GM06990 (cell line): ENCODE measurements at places on chromosomes 13 and 19.

GRCh38 chr19:13669780-13670355 lies 94.5 kb upstream of the MRI1 start:
- no peak for DNase-seq

DNA sequence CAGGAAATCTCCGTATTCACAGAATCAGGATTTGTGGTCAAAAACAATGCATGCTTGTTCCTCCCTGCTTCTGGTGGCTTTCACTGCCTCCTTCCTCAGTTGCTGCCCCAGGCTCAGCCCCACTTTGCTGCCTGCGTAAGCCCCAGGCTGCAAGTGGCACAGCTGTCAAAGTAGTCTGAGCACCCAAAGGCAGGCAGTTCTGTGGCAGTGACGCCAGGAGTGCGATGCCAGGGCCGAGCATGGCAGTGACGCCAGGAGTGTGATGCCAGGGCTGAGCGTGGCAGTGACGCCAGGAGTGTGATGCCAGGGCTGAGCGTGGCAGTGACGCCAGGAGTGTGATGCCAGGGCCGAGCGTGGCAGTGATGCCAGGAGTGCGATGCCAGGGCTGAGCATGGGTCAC lies 77.3 kb upstream of the GPR183 start:
- no peak for DNase-seq

GRCh38 chr13:30052120-30052519 lies 201.7 kb upstream of the UBL3 start:
- DNase-seq: no peak

GRCh38 chr13:83214452-83214851 lies 667.8 kb downstream of the SLITRK1 start:
- DNase-seq: no peak

- DNase-seq: peak; percentile 64
These were observed 1.1 kb downstream of the ZNF850 start for GRCh38 chr19:36771261-36772231.

DNA sequence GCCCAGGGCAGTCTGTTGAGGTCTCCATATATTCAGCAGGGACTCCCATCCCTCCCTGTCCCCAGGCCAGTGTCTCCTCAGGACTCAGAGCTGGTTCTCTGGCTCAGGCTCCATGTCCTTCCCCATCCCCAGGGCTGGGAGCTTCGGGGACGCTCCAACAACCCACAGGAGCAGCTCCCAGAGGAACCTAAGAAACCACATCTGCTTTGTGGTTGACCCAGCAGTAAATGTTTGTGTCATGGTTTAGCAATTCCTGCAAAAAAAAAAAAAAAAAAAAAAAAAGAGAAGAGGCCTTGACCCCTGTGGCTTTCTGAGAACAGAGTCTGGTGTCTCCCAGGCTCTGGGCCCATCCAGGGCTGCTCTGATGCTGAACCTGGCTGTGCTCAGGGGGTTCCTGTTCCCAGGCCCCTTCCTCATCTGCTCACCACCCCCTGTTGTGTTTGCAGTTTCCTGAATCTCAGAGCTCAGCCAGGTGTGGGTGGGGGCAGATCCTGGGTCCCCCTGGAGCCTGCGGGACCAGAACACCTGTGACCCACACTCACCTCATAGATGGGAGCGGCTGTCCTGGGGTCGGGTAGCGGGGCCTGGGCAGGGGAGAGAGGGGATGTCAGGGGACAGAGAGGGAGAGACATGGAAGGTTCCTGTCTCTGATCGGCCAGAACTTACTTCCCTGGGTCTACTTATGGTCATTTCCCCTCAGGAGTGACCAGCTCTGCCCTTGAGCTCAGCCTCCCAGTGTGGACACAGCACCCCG lies 25.2 kb upstream of the CEACAM1 start:
- DNase-seq: no peak

DNA sequence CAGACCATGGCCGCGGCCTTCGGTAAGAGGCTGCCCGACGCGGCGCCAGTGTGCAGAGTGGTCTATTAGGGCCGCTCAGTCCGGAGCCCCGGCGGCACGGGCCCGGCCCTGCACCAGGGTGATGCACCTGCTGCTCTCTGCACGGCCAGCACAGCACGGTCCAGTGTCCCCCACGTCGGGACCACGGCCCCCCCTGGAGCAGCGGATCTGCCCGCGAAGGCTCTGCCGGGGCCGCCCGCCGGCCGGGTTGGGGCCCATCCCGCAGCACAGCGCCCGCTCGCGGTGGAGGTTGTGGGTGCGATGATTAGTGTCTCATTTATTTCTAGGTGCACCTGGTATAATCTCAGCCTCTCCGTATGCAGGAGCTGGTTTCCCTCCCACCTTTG lies 7.9 kb downstream of the PTBP1 start:
- DNase-seq: no peak

GRCh38 chr13:66563076-66563475 lies 667.1 kb downstream of the PCDH9 start:
- no peak for DNase-seq

DNA sequence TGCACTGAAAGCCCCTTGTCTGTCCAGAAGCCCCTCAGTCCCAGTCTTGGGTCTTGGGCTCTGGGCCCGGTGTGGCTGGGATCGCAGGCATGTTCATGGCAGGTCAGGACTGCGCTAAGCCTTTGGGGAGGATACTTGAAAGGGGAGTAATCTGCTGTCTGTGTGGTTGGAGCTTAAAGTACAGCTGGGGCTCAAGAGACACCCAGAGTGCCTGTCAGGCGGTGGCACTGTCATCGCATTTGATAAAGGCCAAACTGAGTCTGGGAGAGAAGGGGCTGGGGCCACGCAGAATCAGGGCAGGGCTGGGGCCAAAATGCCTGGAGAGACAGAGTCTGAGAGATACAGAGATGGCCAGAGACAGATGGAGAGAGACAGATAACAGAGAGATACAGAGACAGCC lies 4.2 kb upstream of the CILP2 start:
- no peak for DNase-seq

- DNase-seq: no peak
These were observed 271.6 kb downstream of the SPRY2 start for GRCh38 chr13:80069374-80069773.

- DNase-seq: no peak
These were observed 56.5 kb downstream of the ARHGEF7 start for GRCh38 chr13:111171629-111172028.

GRCh38 chr13:114067381-114067885 lies 65.0 kb downstream of the RASA3 start:
- DNase-seq: peak; percentile 86

GRCh38 chr19:45475537-45476291 lies 7.9 kb downstream of the FOSB start:
- no peak for DNase-seq

- DNase-seq: no peak
These were observed 1053.6 kb upstream of the MIR17HG start for GRCh38 chr13:90293793-90294361.

DNA sequence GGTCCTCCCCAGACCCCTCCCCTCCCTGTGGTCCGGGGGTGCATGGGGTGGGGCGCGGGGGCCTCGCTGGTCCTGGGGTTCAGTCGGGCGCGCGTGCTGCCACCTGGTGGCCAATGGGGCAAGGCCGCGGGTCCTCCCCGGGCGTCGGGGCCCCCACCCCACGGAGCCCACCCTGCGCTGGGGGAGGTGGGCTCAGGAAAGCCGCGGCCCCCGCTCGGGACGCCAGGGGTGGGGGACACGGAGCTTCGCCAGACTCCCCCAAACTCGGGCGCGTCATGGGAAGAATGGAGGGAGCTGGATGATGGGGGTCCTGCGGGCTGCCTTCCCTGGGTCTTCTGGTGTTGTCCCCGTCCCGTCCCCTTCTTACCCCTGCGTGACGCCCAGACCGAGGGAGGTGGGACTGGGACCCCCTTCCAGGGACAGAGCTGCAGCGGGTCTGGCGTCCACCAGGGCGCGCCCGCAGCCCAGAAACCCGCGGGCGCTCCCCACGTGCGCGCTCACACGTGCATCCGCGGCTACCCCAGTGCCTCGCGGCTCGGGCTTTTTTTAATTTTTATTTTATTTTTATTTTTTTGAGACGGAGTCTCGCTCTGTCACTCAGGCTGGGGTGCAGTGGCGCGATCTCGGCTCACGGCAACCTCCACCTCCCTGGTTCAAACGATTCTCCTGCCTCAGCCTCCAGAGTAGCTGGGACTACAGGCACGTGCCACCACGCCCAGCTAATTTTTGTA lies 19.8 kb upstream of the TCF3 start:
- peak; percentile 72 for DNase-seq

- DNase-seq: no peak
These were observed 82.0 kb downstream of the PCDH9 start for GRCh38 chr13:67148161-67148571.

DNA sequence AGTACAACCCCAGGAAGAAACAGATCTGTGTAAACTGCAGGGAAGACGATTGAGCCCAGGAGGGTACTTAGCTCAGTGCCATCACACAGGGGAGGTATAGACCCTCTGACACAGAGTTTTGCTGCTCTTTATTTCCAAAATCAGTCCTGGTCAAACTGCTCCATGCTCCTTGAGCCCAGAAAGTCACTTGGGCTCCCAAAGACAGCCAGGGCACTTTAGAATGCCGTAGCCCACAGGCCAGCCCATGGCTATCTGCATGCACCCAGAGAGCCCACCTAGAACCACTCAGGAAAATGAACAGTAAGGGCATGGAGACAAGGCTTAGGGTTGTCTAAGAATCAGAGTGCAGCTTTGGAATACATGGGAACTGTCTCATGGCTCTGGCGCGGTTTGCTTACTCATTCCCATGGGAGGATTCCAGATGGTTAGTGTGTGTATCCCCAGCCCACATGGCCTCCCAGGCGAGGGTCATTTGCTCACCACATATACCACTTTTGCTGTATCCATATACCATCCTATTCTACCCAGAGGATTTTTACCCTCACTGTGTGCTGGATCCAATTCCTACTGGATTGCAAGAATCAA lies 14.7 kb upstream of the PDCD5 start:
- no peak for DNase-seq

GRCh38 chr13:52348071-52348470 lies 57.9 kb downstream of the THSD1 start:
- DNase-seq: no peak

DNA sequence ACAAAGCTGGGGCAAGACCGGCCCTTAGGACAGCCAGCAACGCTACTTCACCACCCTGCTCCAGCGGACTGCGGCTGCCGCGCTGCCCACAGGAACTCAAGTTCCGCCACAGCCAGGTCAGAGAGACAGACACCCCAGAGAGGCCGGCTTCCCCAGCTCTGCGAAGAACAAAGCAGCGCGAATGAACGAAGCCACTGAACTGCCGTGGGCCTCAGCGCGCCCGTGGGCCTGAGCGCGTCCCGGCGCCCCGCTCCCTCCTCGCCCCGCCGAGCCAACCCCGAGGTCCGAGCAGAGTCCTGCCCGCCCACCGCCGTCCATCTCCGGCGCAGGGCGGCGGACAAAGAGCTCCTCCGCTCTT lies 158.4 kb downstream of the RNF17 start:
- no peak for DNase-seq

GRCh38 chr13:100240109-100240779 lies 151.4 kb downstream of the PCCA start:
- no peak for DNase-seq

- DNase-seq: no peak
These were observed 26.0 kb downstream of the MED4 start for GRCh38 chr13:48068952-48069351.

DNA sequence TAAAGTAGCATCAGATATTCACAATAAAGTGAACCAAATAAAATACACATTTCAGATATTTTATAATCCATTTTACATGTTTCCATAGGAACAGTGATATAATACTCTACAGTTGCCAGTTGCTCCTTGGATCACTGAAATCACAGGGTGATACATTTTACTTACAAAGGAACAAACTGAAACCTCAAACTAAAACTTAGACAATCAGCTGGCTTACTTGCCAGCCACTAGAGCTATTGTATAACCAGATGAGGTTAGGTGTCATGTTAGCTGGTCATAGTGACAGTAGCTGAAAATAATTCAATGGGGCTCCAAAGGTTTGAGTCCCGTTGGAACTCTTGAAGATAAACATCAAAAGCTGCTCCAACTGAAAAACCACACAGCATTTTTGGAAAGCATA lies 274.6 kb downstream of the ITGBL1 start:
- no peak for DNase-seq

DNA sequence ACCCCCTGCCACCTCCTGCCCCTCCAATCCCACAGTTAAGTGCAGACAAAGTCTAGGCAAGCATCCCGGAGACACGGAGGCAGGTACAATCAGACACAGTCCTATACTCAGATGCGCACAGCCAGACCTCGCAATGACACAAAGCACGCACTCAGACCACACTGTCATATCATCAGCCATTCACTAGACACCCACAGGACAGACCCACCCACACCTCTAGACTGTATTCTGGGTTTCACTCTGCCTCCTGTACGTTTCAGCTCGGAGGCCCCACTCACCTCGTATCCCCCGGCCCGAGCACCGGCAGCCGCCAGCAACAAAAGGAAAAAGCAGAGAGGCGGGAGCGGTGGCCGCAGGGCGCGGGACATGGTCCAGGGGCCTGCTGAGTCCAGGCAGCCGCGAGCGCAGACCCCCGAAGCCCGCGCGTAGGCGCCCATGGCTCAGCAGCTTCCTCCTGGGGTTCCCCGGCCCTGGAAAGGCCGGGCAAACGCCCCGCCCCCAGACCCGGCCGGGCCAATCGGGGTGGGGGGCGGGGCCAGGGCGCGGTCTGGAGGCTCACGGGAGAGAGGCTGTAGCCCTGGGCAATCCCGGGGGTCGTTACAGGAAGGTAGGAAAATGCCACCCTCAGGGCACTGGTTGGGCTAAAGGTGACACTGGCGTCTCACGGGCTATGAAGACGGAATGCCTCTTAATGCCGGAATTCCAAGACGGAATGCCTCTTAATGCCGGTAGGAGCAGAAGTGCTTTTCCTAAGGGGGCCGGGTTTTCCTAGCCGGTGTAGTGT lies at the start of the genes MAN2B1 and WDR83:
Gene MAN2B1, minus strand, starts transcription at position 478 of the 784 bp plus-strand sequence. Its CDS starts 41 bp downstream, at position 437.
Gene WDR83, plus strand, starts transcription at position 543 of the 784 bp plus-strand sequence. CDS start 2,984 bp downstream, outside the sequence.
- DNase-seq: peak; percentile 89

DNA sequence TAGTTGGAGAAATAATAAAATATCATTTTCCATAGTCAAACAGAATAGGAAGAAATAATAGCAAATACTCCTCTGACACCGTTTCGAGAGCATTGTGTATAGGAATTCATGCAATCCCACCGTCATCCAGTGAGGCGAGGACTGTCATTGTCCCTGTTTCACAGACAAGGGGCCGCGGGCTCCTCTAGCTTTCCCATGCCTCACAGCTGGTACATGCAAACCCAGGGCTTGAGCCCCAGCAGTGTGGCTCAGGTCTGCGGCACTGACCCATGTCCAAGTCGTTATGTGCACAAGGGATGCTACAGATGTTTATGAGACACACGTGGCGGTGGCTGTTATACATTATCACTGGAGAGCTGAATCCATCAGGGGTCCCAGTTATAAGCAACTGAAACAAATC lies 18.5 kb upstream of the ATP11A start:
- DNase-seq: no peak

DNA sequence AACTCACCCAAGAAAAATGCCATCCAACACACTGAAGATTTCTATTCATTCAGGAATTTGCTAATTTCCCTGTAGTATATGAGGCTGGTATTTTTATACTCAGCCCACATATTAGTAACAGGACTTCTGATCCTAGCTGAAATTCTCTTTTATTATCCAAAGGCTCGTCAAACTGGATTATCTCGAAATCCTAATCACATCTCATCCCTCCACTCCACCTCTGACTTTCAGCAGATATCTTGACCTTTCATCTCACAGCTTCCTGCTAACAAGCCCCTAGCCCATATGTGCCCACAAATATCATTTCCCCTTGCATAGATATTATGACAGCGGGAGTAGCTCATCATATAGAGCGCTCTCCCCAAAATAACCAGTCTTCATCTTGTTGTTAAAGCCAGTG lies 279.7 kb downstream of the FGF14 start:
- no peak for DNase-seq
